ENCODE measurements at places on chromosomes 2 and 18.

- DNase-seq = peak; percentile 62
Measured at GRCh38 chr2:10079266-10079869, 843 bp downstream of the CYS1 start.

DNA sequence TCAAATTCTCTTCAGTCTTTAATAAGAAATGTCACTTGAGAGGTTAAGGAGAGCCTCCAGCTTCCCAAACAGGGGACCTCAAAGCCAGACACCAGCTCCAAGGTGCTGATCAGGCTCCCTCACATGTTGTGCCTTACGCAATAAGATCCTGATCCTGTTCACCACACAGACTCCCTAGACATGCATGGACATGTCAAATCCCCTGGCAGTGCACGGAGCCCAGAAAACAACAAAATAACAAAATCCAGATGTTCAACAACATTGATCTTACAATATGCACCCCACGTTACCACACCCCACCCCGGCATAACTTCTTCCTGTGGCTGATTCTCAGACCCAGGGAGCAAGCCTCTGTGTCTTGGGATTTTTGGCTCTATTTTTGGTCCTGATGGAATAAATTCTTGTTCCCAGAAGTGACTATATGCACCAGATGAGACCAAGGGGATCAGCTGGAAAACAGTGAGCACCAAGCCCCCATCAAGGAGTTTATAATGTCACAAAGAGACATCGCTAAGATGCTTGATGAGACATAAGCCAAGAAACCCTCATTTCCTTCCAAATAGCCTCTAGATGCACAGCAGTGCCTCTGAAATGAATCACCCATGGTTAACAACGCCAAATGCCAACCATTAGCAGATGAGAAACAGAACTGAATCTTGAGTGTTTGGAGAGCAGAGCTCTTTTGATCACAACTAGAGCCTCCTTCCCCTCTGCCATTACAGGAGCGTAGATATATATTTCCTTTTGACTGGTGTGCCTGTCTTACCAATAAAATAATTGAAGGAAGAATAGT, 198.2 kb downstream of the PRKCE start:
- peak; percentile 85 for DNase-seq

DNA sequence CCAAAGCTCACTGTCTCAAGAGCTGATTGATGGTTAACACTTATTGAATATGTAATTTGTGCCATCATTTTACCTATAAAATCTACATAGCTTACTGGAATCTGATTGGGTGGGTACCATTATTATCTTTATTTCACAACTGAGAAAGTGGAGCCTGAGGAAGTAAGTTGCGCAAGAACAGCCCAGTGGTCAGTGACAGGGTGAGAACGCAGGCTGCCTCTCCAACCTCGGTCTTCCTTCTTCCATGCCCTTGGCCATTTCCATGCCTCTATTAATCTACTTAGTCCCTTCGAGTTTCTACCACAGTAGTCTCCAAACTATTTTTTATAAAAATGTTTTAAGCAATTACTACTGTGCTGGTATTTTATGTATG, 390.9 kb upstream of the VWC2L start:
- DNase-seq = no peak

- DNase-seq = no peak
Measured at GRCh38 chr2:18546567-18546966, 13.9 kb downstream of the RDH14 start.

- no peak for DNase-seq
Measured at GRCh38 chr2:98907385-98907784, 28.6 kb downstream of the CRACDL start.

DNA sequence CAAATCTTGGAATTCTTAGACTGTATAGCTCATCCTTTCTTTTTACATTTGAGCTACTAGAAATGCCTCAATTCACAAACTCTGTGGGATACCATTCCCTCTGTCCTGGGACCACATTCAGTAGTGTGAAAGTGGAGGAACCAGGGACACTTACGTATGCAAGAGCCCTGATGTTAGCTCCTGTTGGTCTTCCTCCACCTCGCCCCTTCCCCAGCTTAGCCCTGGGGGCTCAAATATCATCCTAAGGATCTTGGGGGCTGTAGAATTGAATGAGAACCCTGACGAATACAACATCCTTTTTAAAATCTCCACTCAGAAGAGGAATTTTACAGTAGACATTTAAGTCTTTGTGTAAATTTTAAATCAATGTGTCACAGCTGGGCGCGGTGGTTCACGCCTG, 65.2 kb upstream of the RAPH1 start:
- no peak for DNase-seq

- DNase-seq = peak; percentile 84
Measured at GRCh38 chr2:84946204-84947009, 24.6 kb upstream of the KCMF1 start.

DNA sequence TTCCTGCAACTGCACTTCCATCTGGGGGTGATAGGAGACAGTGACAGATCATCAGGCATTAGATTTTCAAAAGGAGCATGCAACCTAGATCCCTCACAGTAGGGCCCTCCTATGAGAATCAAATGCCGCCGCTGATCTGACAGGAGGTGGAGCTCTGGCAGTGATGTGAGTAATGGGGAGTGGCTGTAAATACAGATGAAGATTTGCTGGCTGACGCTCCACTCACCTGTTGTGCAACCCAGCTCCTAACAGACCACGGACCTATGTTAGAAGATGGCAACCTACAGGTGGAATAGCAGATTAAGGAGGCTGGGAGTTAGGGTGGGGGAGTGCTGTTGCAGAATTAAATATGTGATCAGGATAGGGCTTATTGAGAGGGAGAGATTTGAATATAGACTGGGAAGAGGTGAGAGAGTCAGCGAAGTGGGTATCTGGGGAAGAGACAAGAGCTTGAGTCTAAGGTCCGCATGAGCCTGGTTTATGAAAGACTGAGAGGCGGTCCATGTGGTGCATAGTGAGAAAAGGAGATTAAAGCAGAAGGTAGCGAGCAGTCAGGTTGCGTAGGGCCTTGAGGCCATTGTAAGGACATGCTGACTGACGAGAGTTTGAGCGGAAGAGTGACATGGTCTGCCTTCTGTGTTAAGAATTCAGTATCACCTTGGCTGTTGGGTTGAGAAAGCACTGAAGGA, 31.3 kb upstream of the TOGARAM2 start:
- no peak for DNase-seq

- DNase-seq = no peak
Measured at GRCh38 chr18:21604671-21605070, 4.2 kb upstream of the ESCO1 start.

DNA sequence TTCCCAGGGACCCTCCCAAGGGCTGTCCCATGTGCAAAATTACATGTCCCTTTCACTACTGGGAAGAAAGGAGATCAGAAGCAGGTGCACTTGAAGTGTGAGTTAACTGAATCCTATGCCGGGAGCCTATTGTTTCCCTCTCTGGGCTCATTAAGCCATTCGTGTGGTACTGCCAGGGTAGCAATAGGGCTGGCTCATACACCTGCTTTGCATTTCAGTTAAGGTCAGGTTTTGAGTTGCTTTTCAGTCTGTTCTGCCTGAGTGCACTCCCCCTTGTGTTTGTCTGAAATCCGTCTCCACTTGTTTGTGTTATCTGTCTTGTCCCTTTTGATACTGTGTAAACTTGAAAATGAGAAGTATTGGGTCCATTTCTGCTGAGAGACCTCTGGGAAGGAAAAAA, 1232.6 kb upstream of the NRXN1 start:
- DNase-seq = no peak

- no peak for DNase-seq
Measured at GRCh38 chr2:127679680-127680361, 4.5 kb upstream of the LIMS2 start.

Measured in fibroblast of upper back skin (primary cell).